ENCODE measurements at places on chromosomes 11 and 22.

- DNase-seq: no peak
Observed at GRCh38 chr11:99911116-99911515, 776.0 kb upstream of the ARHGAP42 start.

DNA sequence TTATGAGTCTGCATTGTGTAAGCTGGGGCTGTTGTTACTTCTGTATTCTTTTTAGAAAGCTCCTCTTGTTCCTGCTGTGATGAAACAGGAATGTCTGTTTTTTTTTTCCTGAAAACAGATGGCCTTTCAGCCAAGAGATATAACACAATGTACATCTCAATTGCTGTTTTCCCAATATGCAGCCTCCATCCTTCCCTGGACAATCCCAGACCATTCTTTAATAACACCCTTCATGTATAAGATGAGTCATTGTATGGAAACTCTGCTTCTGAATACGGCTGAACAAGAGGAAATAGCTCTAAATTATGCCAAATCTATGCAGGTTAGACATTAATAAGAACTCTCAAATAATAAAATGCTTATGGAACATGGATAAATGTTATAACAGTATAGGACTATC, 60.2 kb upstream of the LRRC4C start:
- no peak for DNase-seq

- DNase-seq: no peak
Observed at GRCh38 chr11:66437979-66438503, 607 bp downstream of the MRPL11 start.

GRCh38 chr11:134475951-134476350, 63.9 kb upstream of the B3GAT1 start:
- DNase-seq: no peak

- no peak for DNase-seq
Observed at GRCh38 chr22:45781459-45781858, 109.8 kb downstream of the ATXN10 start.

DNA sequence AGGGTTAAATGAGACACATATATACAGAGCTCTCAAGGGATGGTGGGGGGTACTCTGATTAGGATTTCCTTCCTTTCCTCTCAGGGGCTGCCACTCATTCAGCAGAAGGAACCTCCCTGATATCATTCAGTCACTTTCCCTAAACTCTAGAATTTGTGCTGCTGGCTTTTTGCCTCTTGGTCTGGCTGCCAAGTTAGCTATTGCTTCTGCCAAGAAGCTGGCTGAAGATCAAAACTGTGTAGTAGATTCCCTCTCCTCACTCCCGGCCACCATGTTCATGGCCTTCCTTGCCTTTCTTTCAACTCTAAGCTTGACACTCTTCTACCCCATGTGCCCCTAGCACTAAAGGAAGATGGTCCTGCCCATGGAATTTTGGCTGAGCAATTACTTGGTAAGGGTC, 18.7 kb downstream of the SLC6A5 start:
- no peak for DNase-seq
